ENCODE measurements at places on chromosomes 1 and 21.

DNA sequence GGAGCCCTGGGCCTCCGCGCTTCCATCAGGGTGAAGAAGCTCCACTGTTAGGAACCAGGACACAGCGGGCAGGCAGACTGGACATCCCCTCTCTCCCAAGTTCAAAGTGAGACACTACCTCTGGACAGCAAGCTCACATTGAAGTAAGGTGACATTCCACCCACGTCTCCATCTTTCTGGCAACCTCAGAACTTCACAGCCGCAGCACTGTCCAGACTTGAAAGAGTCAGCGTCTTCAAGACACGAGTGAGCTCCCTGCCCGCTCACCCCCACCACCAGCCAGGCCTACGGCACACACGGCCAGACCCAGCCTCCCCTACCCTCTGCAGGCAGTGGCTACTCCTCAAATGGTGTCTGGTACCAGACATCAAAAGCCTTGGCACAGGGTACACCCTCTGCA is 11.1 kb downstream of the WDR4 start:
- no peak for DNase-seq

DNA sequence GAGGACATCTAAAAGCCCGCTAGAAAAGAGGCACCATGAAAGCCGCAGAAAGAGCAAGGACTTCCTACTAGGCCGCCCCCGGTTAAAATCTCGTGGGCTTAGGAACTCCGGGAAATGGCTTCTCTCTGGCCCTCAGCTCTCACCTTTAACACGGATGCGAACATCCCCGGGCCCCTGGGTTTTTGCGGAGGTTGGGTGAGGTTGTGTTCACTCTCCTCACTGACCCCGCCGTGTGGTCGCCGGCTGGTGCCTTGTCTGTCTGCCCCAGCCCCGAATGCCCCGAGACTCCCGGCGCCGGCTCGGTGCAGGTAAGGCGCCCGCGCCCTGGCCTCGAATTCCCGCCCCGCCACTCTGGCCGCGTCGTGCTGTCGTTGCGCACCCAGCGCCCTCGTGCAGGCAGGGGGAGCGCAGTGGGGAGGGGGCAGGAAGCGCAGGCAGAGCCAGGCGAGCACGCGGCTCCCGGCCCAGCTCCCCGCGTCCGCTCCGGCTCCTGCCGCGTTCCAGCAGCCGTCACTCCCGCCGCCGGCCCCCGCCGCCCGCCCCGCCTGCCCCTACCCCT is at the start of gene SHISAL2A:
TSS of gene SHISAL2A (plus strand) at position 437 of the 559 bp plus-strand sequence. CDS start 326 bp downstream, outside the sequence.
- no peak for DNase-seq

DNA sequence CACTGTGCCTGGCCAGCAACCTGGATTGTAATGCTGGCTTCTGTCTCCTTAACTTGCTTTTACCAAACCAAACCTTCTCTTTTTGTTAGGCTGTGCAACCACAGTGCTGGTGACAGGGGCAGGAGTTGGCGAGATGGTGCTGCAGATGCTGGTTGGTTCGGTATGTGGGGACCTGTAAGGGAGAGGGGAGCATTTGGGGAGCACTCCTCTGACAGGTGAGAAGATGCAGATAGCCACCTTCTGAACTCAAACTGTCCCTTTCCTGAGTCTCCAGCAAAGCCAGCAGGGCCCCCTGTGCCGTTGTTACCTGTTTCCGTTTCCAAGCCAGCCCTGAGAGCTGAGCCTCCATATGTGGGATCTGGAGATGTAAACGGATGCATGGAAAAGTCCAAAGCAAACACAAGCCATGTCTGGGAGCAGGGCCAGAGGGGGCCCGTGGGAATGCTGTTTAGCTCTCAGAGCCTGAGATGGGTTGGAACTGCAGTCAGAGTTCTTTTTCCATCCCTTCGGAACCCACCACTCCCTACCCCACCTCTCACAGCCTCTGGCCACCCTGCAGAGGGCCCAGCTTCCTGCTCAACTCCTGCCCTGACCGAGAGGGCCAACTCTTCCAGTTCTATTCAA is 34.0 kb downstream of the ELK4 start:
- DNase-seq: no peak

- no peak for DNase-seq
Measured at GRCh38 chr1:15953294-15953771, 22.6 kb downstream of the ZBTB17 start.

DNA sequence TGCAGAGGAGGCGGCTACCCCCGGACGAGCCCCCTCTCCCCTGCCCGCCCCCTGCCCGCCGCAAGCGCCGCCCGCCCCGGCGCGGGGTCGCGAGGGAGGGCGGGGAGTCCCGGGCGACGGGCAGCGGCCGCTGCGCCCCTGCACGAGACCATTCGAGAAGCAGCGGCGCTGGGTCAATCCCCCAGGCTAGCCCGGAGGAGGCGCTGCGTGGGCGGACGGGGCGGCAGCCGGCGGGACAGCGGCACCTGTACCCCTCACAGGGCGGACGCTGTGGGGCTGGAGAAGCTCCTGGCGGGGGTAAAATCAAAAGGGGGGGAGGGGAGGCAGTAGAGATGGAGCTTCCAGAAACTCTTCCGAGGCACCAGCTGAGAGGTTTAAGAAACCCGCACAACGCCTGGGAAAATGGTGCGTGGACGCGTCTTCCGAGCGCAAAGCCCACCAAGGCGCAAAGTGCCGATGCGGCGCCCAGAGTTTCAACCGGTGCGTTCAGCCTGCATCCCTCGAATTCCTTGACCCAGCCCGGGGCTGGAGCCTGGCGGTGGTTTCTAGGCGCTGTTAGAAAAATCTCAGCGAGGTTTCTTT is at the start of gene PLPPR5:
TSS of gene PLPPR5 (minus strand) at position 1 of the 582 bp plus-strand sequence. CDS start 190 bp downstream, outside the sequence.
- no peak for DNase-seq

DNA sequence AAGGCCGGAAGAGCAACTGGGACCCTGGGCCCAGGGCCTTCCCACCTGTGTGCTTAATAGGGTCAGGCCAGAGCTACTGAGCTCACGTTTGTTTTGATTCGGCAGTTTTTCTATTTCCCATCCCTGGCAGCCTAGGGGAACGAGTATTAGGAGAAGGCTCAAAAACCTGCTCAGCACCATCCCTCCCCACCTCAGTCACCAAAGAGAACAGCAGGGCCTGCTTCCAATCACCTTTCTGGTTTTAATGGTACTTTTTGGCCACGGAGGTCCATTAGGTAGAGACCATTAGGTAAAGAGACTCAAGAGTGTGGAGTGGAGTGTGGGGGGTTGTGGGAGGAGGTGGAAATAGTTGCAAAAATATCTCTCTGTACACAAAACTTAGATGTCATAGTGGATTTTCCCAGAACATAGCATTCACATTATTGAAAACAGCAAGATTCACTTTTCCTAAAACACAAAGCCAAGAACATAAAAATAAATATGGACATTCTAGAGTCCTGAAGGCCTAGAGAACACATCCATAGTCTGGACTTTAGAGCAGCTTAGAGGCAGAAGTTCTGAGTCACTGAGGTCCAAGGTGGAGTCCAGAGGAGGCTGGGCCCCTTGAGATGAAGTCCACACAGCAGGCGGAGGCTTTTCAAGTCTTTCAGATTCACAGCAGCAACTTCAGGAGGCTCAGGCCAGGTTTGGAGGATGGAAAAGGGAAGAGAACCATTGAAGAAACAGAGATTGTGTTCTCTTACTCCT is 19.5 kb downstream of the NUAK2 start:
- no peak for DNase-seq

DNA sequence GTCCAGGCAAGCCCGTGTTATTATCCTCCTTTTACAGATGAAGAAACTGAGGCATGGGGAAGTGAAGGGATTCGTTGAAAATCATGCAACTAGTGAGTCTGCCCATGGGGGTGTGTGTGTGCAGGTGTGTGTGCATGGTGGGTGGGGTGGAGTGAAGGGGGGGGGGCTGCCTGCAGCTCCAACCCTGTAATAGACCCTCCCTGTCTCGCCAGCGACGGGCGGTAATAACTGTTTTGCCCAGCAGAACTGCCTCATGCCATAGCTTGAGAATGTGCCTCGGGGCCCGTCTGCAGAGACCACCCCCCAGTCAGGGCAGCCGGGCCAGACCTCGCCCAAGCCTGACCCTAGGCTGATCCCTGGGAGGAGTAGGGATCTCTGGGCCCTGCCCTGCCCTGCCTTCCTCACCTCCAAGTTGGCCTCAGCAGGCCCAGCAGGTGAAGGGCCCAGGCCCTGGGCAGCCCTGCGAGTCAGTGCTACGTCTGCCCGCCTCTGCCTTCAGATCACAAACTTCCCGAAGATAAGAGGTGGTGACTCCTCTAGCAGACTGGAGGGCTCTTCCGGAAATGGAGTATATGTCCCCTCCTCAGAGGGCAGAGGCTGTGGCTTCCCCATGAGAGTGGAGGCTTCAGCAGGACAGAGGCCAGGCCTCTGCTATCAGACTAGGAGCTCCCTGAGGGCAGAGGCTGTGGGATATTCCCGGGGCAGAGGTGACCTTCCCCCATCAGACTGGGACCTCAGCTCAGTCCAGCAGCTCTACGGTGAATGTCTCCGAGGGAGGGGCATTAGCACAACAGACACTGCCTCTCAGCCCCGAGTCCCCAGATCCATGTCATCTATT is 15.7 kb upstream of the EPHA2 start:
- no peak for DNase-seq

DNA sequence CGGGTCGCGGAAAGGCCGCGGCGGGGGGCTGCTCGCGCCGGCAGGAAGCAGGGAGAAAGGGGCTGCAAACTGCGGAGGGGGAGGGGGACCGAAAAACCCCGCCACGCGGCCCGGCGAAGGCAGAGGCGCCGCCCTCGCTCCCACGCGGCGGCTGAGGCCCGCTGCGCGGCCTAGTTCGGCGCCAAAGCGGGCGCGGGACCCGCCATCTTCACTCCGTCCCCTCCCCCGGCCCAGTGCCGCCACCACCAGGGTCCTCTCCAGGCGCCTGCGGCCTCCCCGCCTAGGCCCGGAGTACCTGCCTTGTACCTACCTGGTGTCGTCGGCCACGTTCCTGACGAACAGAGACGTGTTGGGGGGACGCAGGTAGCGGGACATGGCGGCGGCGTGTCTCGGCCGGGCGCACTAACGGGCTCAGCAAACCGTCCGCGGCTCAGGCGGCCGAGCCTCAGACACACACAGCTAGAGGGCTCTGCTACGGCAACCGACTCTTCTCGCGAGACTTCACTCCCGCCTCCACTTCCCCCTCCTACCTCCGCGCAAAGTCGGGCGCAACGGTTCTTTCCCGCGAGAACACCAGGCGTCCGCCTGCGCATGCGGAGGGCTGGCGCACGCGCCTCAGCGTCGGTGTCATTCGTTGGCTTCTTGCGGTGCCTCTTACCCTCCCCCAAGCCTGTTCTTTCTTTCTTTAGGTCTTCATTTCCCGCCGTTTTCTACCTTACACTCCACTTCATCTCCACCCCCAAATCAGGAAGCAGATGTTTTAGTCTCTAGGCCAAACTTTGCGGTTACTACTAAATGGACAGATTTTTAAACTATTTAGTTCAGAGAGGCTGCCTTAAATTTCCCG is at the start of gene SRSF10:
TSS of gene SRSF10 (minus strand) at position 447 of the 847 bp plus-strand sequence. CDS start at position 375, 72 bp downstream.
- DNase-seq: peak; percentile 94

DNA sequence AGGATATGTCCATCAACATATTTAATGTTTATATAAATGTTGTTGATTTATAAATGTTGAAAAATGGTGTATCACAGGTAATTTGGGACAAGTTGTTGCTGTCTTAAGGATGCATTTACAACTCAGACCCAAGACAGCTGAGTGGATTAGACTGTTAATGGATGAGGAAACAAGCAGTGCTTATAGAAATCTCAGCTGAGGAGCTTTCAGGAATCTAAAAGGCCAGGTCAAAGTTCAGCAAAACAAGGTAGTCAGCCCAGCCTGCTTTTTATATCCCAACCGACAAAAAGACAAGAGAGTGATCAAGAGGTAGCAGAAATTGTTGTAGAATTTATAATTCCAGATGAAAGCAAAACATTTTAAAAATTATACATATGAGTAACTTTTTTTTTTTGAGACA is 16.6 kb upstream of the USP1 start:
- DNase-seq: no peak

- no peak for DNase-seq
Measured at GRCh38 chr1:185895208-185895900, 161.2 kb downstream of the HMCN1 start.

DNA sequence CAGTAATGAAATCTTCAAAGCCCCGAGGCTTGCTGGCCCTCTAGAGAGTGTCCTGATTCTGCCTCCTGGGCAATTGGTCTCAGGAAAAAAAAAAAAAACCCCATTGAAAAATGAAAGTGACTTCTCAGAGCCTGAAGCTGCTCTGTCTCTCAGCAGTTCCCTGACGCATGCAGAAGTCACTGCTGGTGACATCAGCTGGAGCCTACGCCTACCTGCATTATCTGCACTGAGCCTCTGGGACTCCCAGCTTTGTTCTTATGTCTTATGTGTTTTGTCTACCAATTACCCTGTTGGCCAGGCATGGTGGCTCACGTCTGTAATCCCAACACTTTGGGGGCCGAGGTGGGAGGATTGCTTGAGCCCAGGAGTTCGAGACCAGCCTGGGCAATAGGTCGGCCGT is 10.1 kb upstream of the SLC25A33 start:
- no peak for DNase-seq

GRCh38 chr1:20376880-20377494 is 86.3 kb downstream of the VWA5B1 start:
- peak; percentile 19 for DNase-seq

- DNase-seq: no peak
Measured at GRCh38 chr1:158471920-158472319, at the start of gene OR10R2. Gene OR10R2 (plus strand): TSS chr1:158472220. CDS start chr1:158472326, 106 bp downstream.

- DNase-seq: no peak
Measured at GRCh38 chr1:202305168-202305567, 36.6 kb downstream of the UBE2T start.

GRCh38 chr1:115172270-115172669 is 83.0 kb upstream of the TSPAN2 start:
- no peak for DNase-seq

GRCh38 chr21:34702341-34703170 is 33.8 kb downstream of the CLIC6 start:
- no peak for DNase-seq

DNA sequence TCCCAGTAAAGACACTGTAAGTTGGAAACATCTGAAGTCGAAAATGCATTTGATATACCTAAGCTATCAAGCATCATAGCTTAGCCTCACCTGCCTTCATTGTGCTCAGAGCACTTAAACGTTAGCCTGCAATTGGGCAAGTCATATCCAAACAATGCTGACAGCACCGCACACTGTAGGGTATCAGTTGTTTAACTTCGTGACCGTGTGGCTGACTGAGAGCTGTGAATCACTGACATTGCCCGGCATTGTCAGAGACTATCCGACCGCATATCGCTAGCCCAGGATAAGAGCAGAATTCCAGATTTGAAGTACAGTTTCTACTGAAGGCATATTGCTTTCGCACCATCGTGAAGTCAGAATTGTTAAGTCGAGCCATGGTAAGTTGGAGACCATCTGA is 41.5 kb downstream of the GALNT2 start:
- DNase-seq: no peak

DNA sequence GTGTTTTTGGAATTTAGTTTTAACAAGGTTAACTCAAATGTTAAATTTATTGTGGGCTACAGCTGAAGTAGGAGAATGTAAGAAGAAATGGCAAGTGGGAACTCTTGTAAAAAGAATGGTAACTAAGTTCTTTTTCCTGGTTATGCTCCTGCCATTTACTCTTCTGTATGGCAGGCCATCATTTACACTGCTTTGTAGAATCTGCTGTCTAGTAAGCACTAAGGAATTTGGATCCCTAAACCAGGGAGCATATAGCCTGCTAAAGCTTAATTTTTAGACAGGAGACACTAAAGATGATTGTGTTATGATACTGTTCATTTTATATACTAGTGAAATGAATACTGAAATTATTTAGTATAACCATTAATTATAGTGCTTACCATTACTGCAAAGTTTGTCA is 85.3 kb downstream of the CAMTA1 start:
- no peak for DNase-seq

Data from NCI-H187 (cell line).